ENCODE measurements at places on chromosomes 3 and 15. TPM values are rescaled to one million over a fixed set of nuclear protein-coding genes. Genes with fewer than 3 reads are reported as not detected.

Gene C3orf49
- not detected for total RNA-seq

Gene DNAH12
- total RNA-seq: 0.14 TPM

Gene FEZF2
- total RNA-seq: not detected

Gene REC114
- not detected for total RNA-seq

Gene LMOD3
- total RNA-seq: not detected

Gene VGLL3
- not detected for total RNA-seq

Gene CHRNA7
- not detected for total RNA-seq

Gene EFCC1
- total RNA-seq: 0.12 TPM
